NCI-H345 (cell line): ENCODE measurements at places on chromosomes 7 and 10.

DNA sequence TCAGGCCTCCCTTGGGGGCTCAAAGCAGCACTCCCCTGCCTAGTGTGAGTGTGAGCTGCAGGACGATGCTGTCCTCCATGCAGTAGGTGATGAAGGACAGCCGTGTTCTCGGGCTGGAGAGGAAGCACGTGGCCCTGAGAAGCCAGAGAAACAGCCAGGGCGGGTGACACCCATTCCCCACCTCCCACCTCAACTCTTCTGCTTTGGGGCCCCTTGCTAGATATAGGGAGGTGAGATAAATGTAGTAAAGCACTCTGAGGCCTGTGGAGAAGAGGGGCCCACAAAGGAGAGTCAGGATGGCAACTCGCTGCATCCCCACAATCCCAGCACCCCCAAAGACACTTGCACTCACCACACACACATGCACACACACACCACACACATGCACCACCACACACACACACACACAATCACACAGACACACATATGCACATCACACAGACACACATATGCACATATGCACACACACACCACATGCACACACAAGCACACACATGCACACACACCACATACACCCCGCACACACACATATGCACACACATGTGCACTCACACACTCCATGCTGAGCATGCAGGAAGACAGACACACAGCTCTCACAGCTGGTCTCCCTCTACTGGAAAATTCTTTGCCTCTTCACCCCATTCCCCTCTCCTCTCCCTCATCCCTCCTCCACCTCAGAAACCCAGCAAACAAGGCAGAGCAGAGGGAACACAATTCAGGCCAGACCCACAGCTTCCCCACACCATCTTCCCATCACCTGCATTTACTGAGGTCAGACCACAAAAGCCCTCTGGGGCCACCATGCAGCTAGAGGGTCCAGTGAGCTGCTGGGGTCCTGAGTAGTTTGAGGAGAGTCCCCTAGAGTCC lies 30.5 kb downstream of the ANXA8 start:
- no peak for DNase-seq

DNA sequence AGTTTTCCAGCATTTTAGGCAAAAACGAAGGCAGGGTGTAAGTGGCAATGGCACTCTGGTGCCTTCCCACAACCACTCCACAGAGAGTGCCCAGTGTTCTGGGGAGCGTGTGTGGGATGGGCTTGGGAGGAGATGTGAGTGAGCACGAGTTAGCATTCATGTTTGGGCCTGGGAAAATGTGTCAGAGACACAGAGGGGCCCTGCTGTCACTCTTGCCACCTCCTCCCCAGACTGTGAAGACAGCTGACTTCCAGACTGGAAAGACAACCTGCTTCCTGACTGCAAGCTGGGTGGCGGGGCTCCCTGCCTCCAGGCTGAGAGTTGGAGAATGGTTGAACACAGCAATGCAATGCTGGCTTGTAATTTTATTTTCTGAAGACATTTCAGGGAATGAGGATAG lies 454.5 kb upstream of the ZMIZ1 start:
- DNase-seq = no peak

GRCh38 chr10:78520737-78521430 lies 487.2 kb downstream of the RPS24 start:
- DNase-seq = peak; percentile 21

DNA sequence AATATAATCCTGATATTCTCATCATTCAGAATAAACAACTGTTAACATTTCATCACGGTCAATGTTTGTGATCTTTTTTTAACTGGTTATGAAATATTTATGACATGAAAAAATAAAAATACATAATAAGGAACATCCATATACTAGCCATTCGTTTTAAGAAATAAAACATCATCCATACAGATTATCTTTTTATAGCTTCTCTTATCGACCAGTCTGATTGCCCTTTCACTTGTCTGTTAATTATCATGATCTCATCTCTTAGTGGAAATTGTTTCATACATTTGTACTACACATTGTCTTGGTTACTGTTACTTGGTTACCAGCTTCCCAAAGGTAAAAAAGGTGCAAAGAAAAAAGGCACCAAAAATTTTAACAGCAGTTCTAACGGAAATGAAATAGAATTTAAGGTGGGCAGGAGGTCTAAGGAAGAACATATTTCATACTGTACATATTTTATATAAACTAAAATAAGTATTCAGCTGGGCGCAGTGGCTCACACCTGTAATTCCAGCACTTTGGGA lies 8.4 kb downstream of the ARHGAP21 start:
- no peak for DNase-seq

DNA sequence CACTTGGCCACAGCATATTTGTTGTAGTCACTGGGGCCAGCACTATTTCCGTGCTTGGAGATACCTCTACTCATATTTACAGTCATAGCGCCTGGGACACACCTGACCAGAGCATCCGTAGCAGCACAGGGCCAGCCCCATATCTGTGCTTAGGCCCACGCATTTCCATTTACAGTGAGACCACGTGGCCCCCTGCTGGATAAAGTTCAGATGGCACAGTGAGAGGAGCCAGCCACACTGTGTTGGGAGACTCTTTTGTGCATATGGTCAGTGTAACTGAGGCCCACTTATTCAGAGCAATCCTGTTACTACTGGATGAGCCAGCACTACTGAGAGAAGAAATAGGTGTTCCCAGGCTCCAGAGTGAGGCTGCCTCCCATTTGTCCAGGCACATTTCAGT lies 455.3 kb downstream of the REEP3 start:
- DNase-seq = no peak

GRCh38 chr7:149532654-149533053 lies 35.0 kb upstream of the ZNF746 start:
- no peak for DNase-seq

DNA sequence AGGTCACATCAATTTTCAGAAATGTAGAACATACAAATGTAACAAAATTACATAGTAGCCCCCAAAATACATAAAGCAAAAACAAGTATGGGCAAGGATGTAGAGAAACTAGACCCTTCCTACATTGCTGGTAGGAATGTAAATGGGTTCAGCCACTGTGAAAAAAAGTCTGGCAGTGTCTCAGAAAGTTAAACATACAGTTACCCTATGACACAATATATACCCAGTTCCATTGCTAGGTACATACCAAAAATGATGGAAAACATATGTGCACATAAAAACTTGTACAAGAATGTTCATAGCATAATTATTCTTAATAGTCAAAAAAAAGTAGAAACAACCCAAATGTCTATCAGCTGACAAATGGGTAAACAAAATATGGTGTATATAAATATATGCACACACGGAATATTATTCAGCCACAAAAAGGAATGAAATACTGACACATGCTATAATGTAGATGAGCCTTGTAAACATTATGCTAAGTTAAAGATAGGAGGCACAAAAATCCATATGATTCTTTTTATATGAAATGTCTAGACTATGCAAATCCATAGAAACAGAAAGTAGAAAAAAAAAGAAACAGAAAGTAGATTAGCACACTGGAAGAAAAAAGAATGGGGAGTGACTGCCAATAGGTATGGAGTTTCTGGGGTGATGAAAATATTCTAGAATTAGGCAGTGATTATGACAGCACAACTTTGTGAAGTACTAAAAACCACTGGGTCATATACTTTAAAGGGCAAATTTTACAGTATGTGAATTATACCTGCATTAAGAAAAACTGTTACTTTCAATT lies 13.5 kb downstream of the HERPUD2 start:
- DNase-seq = no peak

DNA sequence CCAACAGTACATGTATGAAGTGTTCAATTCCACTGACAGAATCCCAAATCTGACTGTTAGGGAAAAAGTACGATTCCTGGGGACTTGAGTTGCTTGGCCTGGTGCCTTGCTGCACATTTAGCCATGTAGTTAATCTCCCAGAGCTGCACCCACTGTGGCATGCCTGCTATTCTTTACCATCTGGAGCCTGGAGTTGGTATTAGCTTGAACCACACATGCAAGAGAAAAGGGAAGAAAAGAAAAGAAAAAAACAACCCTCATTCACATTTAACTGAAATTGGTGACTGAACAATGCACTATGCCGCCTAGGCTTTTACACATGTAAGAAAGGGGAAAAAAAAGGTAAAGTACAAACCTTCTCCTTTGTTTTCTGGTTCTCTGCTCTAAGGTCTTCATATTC lies 26.1 kb downstream of the SHTN1 start:
- no peak for DNase-seq

GRCh38 chr10:12588091-12588860 lies 238.9 kb downstream of the CAMK1D start:
- DNase-seq = peak; percentile 57

DNA sequence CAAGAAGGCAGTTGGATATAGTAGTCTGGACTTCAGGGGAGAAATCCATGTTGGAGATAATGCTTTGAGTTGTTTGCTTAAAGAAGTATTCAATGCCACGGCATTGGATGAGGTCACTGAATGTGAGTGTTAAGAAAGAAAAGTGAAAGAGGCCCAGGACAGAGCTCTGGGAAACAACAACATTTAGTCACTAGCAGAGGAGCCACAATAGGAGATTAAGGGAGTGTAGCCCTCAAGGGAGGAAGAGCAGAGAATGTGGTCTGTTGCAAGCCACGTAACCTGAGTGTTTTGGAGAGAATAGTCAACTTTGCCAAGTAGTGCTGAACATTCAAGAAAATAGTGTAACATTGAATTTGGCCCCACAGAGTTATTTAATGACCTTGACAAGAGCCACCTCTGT lies 114.7 kb downstream of the MYO3A start:
- DNase-seq = no peak

DNA sequence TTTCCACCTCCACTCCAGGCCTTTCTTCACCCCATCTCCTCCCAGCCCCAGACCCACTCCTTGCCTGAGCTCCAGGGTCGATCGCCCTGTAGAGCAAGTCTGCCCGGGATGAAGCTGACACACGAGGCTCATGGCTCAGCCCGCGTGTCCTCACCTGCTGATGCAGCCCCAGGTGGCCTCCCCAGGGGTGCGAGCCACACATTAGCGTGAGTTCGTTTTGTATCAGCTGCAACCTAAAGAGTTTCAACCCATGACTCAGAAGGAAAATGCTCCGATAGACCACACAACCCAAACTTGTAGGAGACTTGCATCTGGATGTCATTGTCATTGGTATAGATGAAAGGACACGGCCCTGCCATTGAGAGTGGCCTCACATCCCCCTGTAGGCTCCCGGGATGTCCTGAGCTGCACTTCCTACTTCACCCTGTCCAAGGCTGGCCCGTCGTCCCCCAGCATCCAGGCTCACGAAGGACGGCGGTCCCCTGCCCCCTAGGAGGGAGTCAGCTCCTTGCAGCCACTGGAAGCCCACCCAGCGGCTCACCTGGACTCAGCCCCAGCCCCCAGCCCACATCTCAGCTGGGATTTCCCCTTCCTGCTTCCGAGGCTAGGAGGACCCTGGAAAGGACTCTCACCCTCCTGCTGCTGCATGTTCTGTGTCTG lies 97.7 kb downstream of the HTR5A start:
- DNase-seq = peak; percentile 51

DNA sequence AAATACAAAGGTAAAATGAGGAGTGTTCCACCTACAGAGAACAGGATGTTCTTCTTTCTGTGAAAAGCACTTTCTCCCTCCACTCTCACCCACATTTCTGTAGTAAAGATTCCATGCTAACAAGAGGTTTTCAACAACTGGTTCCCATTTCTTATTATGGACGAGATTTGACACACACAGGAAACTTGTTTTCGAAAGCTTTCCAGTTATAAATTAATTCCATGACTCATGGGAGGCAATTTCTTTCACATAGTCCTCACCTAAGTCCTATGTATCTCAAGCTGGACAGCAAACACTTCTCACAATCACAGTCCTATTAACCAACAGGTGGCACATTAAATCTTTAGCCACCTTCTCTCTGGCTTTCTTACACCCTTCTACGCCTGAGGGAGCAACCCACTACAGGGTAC lies 24.5 kb downstream of the RAPGEF5 start:
- no peak for DNase-seq

DNA sequence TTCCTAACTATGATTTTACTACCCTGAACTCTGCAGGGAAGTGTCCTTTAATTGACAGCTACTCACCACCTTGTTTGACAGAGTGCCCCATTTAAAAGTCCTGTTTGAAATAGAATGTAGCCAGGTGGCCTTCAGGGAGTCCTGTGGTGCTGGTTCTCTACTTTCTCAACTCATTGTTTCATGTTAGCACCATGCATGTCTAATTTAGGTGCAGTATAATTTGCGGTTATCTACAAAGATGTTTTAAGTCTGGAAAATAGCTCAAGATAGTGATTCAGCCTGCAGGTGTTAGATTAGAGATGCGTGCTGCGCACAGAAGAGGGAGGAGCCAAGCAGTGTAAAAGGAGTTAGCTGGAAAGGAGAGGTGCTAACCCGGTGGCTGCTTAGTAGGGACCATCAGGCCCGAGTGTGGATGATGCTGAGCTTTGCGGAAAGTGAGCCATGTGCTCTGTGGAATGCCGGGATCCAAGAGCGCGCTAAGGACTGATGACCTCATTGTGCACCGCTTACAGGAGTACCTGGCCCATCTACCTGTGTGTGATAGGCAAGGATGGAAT lies 1.2 kb downstream of the CCM2 start:
- no peak for DNase-seq

- no peak for DNase-seq
These were observed 89.0 kb upstream of the SVIL start for GRCh38 chr10:29723726-29724125.

- no peak for DNase-seq
These were observed 2.0 kb upstream of the KMT2E start for GRCh38 chr7:105011831-105012502.

DNA sequence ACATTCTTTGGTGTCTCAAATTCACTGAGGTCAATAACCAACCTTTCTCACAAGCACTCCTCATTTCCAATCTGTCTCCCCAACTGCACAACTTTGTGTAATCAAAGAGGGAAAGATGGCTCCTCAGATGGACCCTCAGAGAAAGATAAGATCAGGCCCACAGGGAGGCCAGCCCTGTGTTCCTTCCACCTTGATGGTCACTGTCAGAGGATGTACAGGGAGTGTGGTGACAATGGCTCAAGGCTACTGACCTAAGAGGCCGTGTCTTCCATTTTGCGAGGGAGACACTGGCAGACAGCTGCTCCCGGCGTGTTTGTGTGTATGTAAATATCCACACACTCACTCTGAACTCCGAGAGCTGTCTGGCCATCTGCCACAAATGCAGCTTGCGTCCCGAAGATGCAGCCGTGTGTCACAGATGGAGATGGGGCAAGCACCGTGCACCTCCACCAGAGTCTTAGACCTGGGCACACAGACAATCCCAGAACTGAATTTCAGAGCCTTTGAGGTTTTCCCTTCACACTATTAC lies 712.1 kb upstream of the NRP1 start:
- DNase-seq = no peak

DNA sequence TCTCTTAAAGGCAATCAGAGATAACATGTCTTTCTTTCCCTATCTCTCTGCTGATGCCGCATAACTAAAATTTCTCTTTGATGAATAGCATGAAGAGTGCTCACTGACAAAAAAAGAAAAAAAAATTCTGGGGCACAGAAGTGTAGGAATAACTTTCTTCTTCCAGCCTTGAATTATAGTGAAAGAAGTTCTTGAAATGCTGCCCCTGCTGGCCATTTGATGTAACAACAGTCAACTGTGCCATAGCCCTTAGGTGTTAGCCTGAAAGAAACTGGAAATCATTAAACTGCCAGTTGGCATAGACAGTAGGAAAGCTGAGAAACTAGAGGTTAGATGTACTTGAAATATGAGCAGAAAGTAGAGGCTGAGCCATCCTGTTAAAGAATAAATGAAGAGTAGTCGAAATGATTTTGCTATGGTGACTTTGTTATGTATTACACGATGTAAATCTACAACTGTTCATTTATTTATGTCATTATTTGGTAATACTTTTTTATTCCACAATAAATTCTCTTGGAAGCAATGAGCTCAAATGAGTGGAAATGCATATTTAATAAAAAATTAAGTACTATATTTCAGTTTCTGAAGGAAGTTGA lies 48.3 kb upstream of the FAM171A1 start:
- peak; percentile 2 for DNase-seq

- peak; percentile 53 for DNase-seq
These were observed 1.7 kb upstream of the EGR2 start for GRCh38 chr10:62817766-62818425.
